ENCODE measurements at places on chromosomes 2 and 18.

GRCh38 chr2:162091325-162092007 lies 17.5 kb upstream of the DPP4 start:
- no peaks in the 10 kb centered on the region for H3K27me3 ChIP-seq
- no peaks in the 10 kb centered on the region for H3K36me3 ChIP-seq
- no peak overlapping the region for H3K27ac ChIP-seq
- DNase-seq = no peak

GRCh38 chr2:45259138-45259537 lies 249.9 kb upstream of the SIX2 start:
- H3K36me3 ChIP-seq = no peaks in the 10 kb centered on the region
- H3K27ac ChIP-seq = no peak overlapping the region
- H3K4me3 ChIP-seq = no peak overlapping the region
- no peak for DNase-seq
- peaks cover 50% of the 10 kb centered on the region for H3K4me1 ChIP-seq
- peaks cover 18% of the 10 kb centered on the region for H3K27me3 ChIP-seq

DNA sequence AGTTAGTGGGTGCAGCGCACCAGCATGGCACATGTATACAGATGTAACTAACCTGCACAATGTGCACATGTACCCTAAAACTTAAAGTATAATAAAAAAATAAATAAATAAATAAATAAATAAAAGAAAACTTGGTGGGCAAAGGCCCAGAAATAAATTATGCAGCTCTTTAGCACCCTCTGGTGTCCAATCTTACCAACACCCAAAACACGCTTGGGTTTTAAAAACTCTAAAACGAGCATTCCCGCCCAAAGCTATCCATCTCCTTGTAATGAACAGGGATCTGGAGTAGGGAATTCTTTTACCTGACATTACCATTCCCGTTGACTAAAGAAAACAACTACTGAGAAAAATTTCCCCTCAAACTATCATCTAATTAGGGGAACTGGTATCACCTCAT lies 2005.9 kb upstream of the CELF4 start:
- no peak for DNase-seq
- peaks cover 8% of the 10 kb centered on the region for H3K4me1 ChIP-seq
- no peaks in the 10 kb centered on the region for H3K27me3 ChIP-seq
- peaks cover 2% of the 10 kb centered on the region for H3K36me3 ChIP-seq
- no peak overlapping the region for H3K27ac ChIP-seq

DNA sequence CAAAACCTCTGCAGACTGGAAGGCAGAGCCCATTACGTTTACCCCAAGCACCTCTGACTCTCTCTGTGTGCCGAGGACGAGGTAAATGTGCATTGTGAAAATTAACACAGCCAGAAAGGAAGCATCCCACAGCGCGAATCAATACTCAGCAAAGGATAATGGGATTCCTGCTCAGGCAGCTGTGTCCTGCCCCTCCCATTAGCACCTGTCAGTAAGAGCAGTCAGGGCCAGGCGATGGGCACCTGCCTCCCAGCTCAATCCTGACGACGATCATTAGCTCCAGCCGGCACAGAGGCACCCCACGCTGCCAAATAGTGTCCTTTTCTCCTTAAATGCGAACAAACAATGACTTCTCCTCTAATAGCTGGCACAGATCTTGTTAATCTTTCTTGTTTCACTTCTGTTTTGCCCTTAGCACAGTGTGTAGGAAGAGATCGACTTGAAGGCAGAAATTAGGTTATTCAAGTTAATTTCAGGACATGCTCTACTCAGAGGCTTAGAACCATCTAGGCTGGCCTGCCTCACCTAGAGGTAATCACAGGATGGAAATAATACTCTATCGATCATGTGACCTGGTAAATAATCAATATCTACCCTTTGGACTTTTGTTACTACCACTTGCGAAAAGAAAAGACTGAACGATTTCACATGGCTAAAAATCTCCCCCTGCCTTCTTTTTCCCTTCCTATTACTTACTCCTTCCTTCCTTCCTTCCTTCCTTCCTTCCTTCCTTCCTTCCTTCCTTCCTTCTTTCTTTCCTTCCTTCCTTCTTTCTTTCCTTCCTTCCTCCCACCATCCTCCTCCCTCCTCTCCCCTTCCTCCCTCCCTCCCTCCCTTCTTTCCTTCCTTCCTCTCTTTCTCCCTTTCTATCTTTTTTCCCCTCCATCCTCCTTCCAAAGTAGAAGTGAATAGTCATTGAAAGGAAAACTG lies 487.9 kb upstream of the ID2 start:
- no peak overlapping the region for H3K27ac ChIP-seq
- H3K4me1 ChIP-seq = peaks cover 18% of the 10 kb centered on the region
- no peak for DNase-seq

DNA sequence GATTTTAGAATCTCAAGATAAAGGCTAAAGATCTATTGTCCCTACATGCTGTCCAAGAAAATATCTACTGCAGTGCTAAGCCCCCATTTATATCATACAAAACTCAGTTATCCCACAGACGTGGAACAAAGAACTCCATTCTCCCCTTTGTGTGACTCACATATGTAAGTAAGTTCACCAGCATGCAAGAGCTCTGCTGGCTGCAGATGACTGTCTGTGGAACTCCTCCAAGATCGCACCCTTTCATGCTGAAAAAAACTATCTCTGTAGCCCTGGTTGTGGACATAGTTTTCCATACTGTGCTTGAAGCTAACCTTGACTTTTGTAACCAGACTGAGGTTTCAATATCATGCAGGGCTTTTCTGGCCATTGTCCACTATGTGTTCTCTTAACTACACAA lies 207.1 kb downstream of the ZNF521 start:
- no peaks in the 10 kb centered on the region for H3K27me3 ChIP-seq
- H3K36me3 ChIP-seq = no peaks in the 10 kb centered on the region
- H3K4me1 ChIP-seq = peaks cover 42% of the 10 kb centered on the region
- H3K4me3 ChIP-seq = no peak overlapping the region

- H3K27me3 ChIP-seq = no peaks in the 10 kb centered on the region
- H3K4me1 ChIP-seq = no peaks in the 10 kb centered on the region
- no peak overlapping the region for H3K4me3 ChIP-seq
- no peak for DNase-seq
Measured at GRCh38 chr2:187403568-187404260, 44.3 kb downstream of the CALCRL start.

DNA sequence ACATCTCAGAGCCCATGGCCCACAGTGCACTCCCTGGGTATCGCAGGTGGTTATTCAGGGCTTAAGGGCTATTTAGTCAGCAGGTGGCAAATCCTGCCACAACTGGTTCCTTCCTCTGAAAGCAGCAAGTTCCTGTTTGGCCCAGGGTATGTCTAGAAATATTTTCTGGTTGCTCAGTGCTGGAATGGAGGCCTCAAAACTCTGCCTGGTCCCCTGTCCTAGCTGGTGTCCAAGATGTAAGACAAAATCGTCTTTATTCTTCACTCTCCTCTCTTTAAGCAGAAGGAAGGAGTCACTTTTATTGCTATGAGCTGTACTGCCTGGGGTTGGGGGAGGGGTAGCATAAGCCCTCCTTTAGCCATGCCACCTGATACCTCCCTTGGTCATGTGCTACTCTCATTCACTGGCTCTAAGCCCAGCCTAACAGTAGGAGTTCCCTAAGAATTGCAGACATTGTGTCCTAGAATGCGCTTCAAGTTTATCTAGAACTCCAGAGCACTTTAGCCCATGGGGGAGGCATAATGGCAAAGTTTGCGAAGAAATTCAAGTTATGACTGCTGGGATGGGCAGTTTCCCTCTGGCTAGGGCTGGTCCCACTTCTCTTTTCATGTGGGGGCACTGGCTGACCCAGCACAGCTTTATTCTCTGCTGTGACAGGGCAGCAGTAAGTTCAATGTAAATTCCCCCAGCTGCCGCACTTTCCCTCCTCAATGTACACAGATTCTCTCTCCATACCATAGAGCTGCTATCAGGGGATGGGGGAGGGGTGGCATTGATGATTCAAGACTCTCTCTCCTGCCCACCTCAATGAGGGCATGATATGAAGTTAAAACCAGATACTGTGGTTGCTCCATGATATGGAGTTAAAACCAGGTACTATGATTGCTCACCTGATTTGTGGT lies 27.1 kb upstream of the CWC22 start:
- no peaks in the 10 kb centered on the region for H3K4me1 ChIP-seq
- H3K27me3 ChIP-seq = peaks cover 2% of the 10 kb centered on the region
- H3K27ac ChIP-seq = no peak overlapping the region
- H3K36me3 ChIP-seq = no peaks in the 10 kb centered on the region

DNA sequence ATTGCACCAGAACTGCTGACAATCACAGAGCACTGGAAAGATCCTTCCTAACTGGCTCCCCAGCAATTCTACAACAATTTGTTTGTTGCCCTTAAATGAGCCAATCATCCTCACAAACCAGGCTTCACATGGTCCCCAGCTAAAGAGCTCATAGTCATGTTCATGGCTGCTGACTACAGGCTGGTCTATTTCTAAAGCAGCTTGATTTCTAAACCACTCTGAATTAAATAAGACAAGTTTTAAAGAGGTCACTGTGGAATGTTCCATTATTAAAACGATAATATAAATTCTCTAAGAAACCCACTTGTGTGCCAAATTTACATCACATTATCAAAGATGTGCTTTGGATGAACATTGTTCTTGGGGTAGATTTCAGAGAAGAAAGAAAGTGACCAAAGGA lies 110.7 kb downstream of the COPS8 start:
- no peaks in the 10 kb centered on the region for H3K36me3 ChIP-seq
- peak overlapping the region; percentile 92 for H3K27ac ChIP-seq
- H3K4me1 ChIP-seq = peaks cover 65% of the 10 kb centered on the region
- no peak for DNase-seq
- H3K4me3 ChIP-seq = no peak overlapping the region

DNA sequence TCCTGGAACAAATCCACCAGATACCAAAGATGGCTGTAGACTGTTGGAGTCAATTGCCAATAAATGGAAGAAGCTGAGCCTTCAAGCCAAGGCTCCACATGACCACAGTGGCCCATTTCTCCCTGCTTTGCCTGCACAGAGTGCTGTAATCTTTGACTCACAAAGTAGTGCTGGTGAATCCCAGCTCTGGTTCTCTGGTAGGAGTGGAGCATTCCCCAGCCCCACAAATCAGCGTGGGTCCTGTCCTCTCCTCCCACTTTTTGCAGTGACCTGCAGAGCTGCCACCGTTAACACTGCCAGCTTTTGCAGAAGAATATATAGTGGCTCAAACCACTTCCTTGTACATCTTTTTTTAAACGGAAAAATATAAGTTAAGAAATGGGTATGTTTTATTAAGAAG lies 93.9 kb downstream of the MGAT5 start:
- no peak for DNase-seq
- H3K4me3 ChIP-seq = no peak overlapping the region
- H3K27me3 ChIP-seq = no peaks in the 10 kb centered on the region
- H3K4me1 ChIP-seq = peaks cover 3% of the 10 kb centered on the region
- peaks cover 13% of the 10 kb centered on the region for H3K36me3 ChIP-seq

DNA sequence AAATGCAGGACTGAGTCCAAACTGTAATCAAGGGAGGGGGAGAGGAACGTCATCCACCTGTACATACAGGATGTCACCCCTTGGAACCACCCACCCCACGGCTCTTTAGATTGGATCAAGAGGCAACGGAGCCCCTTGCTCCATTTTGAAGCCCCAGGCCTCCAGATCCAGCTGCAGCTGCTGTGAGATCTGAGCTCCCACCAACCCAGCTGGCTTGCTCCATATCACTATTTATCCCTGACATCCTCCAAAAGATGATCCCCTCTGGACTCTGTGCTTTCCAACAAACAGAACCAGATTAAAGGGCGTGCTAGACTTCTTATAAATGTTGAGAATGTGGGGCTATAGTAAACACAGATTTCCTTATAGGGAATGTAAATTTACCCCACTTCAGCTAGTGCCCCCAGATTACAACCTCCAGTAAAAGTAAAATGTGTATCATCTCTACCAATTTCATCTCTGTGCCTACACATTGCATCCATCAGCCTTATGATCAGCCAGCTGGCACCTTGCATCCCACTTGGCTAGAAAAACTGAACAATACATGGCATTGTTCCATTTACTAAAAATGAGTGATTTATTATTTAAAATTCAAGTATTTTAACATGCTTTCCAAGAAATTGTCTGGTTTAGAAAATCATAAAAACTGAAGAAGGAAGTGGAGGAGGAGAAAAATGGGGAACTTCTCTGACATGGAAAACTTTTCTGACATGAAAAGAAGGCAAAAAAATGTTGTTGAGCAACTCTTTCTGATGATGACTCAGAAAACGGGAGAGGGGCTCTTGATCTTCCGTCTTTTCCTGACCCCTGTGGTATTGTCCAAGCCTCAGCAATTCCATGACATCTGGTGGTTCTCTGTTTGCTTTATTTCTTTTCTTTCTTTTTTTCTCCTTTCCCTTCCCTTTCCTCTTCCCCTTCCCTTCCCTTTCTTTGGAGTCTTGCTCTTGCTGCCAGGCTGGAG lies 262.6 kb upstream of the THUMPD2 start:
- no peaks in the 10 kb centered on the region for H3K36me3 ChIP-seq
- no peak overlapping the region for H3K4me3 ChIP-seq
- DNase-seq = no peak
- no peak overlapping the region for H3K27ac ChIP-seq

DNA sequence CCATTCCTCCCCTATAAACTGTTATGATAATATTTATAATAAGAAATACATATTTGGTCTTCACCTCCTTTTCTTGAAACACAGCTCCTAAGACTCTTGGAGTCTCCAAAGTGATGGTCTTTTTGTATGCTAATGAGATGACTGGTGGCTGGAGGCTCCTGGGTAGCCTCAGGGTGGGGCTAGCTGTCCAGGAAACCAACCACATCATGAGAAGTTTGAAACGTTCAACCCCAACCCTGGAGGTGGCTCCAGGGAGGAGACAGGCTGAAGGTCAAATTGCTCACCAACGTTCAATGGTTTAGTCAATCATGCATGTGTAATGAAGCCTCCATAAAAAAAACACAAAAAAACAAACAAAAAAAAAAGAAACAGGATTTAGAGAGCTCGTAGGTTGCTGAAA lies 298.7 kb upstream of the MGAT5 start:
- DNase-seq = no peak
- H3K27me3 ChIP-seq = peaks cover 11% of the 10 kb centered on the region
- no peak overlapping the region for H3K4me3 ChIP-seq
- no peaks in the 10 kb centered on the region for H3K4me1 ChIP-seq
- no peaks in the 10 kb centered on the region for H3K36me3 ChIP-seq

GRCh38 chr2:232333361-232334135 lies 45.0 kb upstream of the ALPP start:
- H3K4me3 ChIP-seq = no peak overlapping the region
- H3K36me3 ChIP-seq = no peaks in the 10 kb centered on the region
- no peak for DNase-seq
- no peaks in the 10 kb centered on the region for H3K4me1 ChIP-seq

DNA sequence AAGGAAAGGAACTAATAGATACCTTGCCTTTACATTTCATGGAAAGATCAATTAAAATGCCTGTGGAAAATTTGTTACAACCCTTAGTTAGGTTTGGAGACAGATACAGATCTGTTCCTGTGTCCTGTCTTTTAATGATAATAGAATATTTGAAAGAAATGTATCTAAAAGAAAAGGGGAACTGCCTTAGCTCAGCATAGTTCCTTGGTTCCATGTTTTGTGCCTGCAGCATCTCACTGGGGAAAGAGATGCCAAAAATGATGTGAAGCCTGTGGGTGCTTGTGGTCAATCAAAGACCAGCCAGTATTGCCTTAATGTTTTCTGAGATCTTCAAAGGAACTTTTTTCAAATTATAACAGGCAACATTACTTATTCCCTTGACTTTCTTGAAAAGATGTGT lies 147.6 kb downstream of the ADCYAP1 start:
- no peak overlapping the region for H3K4me3 ChIP-seq
- DNase-seq = no peak
- no peak overlapping the region for H3K27ac ChIP-seq
- peaks cover 1% of the 10 kb centered on the region for H3K36me3 ChIP-seq
